Ovary (tissue), 10 donors: ENCODE measurements at places on chromosomes 16 and 17. TPM values are rescaled to one million over a fixed set of nuclear protein-coding genes. Genes with fewer than 3 reads are reported as not detected.

- H3K27me3 ChIP-seq: no peaks in the 10 kb centered on the region
- DNase-seq: no peak
- no peak overlapping the region for H3K4me3 ChIP-seq
- H3K27ac ChIP-seq: no peak overlapping the region
- no peaks in the 10 kb centered on the region for H3K4me1 ChIP-seq
- no peaks in the 10 kb centered on the region for H3K36me3 ChIP-seq
These were observed 176.6 kb upstream of the SDK2 start for GRCh38 chr17:73820686-73821448.

- no peaks in the 10 kb centered on the region for H3K36me3 ChIP-seq
- H3K27me3 ChIP-seq: no peaks in the 10 kb centered on the region
- no peaks in the 10 kb centered on the region for H3K4me1 ChIP-seq
- H3K4me3 ChIP-seq: no peak overlapping the region
These were observed 154.0 kb upstream of the HSBP1 start for GRCh38 chr16:83653785-83654184.

DNA sequence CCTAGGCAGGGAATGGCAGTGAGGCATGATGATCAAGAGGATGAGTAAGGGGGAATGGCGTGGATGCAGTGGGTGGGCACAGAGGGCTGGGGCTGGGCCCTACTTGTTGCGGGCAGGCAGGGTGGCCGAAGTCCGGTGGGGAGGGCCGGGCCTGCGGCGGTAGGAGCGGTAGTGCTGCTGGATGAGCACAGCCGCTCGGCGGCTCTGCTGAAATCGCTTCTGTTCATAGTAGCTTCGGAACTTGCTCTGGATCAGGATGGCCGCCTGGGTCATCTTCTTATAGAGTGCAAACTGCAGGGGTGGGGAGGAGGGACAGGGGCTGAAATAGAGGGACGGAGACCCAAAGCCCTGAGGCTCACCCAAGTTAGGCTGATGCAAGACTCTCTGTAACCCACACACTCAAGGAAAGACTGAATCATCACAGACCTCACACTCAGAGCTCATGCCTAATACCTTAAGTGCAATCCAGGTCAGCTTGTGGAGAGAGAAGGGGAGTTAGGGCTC, 1.5 kb upstream of the SPAG7 start:
- no peak for DNase-seq
- peak overlapping the region; percentile 81 for H3K4me3 ChIP-seq
- H3K4me1 ChIP-seq: peaks cover 8% of the 10 kb centered on the region
- no peak overlapping the region for H3K27ac ChIP-seq
- no peaks in the 10 kb centered on the region for H3K36me3 ChIP-seq

- H3K4me1 ChIP-seq: peaks cover 7% of the 10 kb centered on the region
- H3K27me3 ChIP-seq: no peaks in the 10 kb centered on the region
- no peaks in the 10 kb centered on the region for H3K36me3 ChIP-seq
These were observed 61.9 kb downstream of the ZFHX3 start for GRCh38 chr16:72985995-72986394.

SMG6 gene
- total RNA-seq: 33.8 TPM

GRCh38 chr17:57313097-57313835, 56.9 kb downstream of the MSI2 start:
- H3K4me3 ChIP-seq: no peak overlapping the region

DNA sequence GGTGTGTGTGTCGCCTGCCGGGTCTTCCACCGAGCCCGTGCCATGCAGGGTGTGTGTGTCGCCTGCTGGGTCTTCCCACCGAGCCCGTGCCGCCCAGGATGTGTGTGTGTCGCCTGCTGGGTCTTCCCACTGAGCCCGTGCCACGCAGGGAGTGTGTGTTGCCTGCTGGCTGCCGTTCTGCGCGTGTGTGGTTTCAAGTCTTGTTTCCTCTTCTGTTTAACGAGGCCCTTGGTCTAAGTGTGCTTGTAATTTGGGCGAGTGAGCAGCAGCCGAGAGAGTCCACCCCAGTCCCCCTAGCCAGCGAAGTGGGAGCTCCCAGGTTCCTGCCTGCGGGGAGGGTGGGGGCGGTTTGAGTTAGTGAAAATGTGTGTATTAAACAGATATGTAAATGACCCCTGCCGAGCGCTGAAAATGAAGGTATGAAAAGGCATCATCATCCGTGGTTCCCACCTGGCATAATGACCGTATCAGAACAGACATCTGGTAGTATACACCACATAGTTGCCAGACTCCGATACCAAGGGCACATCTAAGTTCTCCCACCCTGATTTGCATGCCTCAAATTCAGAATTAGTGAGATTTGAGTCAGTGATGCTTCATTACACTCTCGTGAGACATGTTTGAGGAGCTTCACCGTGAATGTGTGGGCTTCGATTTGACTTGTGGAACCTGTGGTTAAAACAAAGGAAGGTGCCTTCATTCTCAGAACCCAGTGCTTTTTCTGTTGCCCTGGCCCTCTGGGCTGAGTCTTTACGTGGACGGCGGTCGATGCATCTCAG, 114.5 kb upstream of the CHMP6 start:
- H3K4me3 ChIP-seq: no peak overlapping the region
- no peak for DNase-seq
- no peaks in the 10 kb centered on the region for H3K36me3 ChIP-seq
- no peaks in the 10 kb centered on the region for H3K4me1 ChIP-seq

ZFHX3 gene
- 12.6 TPM for total RNA-seq

HNF1B gene
- total RNA-seq: 0.60 TPM

SOX8 gene
- total RNA-seq: 0.43 TPM

- H3K4me3 ChIP-seq: no peak overlapping the region
- no peak overlapping the region for H3K27ac ChIP-seq
- no peaks in the 10 kb centered on the region for H3K27me3 ChIP-seq
These were observed 57.2 kb upstream of the CACNG3 start for GRCh38 chr16:24198807-24199533.

- H3K27me3 ChIP-seq: no peaks in the 10 kb centered on the region
- no peaks in the 10 kb centered on the region for H3K36me3 ChIP-seq
- no peak overlapping the region for H3K27ac ChIP-seq
- H3K4me1 ChIP-seq: no peaks in the 10 kb centered on the region
- no peak overlapping the region for H3K4me3 ChIP-seq
These were observed 174.3 kb downstream of the UTP18 start for GRCh38 chr17:51434434-51435170.

PNMT gene
- total RNA-seq: 1.3 TPM

FGF11 gene
- 4.2 TPM for total RNA-seq

ELAC2 gene
- total RNA-seq: 38.7 TPM

DNA sequence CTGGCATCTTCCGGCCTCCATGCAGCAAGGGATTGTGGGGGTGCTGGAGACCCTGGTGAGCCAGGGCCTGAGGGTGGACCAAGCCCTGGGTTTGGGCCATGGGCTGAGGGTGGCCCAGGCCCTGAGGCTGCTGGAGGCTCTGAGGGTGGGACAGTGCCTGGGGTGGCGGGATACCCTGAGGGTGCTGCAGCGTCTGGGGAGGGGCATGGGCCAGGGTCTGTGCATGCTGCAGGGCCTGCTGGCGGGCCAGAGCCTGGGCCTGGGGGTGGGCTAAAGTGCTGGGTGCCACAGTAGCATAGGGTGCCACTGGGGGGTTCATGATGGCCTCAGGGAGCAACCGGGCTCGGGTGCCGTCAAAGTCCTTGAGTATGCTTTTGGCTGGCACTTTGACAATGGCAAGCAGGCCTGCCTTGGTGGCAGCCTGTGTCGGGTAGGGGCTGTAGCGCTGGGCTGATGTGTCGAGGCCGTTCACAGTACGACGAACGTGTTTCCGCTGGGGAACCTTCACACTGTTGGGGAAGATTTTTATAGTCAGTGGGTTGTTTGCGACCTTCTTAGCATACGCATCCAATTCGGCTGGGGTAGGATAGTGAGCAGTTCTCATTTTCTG, 15.6 kb downstream of the TRAF4 start:
- DNase-seq: no peak
- H3K4me3 ChIP-seq: no peak overlapping the region

BICDL2 gene
- not detected for total RNA-seq

DNA sequence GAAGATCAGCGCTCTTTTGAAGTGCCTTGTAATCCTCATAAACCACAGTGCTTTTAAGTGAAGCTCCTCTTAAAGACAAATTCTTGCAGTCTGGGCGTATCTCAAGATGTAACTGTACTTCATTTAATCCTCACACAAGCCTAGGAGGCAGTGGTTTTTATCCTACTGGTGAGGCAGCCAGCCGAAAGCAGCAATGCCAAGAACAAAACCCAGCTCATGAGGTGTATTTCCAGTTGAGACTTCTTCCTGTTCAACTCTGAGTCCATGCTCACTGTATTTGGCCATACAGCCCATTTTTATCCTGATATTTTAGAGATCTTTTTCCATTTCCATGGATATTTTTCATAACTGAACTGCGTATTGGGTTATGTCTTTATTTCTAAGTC, 13.7 kb downstream of the CTRB2 start:
- H3K27ac ChIP-seq: no peak overlapping the region
- DNase-seq: no peak
- H3K4me3 ChIP-seq: no peak overlapping the region
- no peaks in the 10 kb centered on the region for H3K27me3 ChIP-seq

DNA sequence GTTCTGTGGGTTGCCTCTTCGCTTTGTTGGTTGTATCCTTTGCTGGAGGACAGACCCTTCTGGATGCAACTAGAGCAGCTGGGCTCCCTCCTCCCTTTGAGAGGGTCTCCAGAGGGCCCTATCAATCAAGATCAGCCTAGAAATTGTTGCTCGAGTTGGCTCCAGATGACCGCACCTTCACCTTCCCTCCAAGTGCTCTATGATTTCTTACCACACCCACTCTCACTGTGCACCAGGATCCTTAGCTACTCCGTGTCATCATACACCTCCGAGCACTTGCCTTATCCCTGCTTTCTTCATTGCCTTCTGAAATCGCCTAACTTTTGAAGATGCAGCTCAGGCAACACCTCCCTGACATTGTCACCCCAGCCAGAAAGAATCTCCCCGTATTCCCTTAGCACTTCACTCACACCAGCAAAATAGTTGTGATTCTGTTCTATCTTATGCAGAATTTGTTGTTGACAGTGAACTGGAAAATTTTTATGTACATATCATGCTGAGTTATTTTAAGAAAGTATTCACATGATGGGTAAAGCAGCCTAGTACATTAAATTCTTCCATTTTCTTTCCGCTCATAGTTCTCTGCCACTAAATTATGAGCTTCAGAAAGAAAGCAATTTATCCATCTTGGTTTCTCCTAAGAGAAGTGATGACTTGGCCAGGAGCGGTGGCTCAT, 52.9 kb downstream of the ABAT start:
- no peak overlapping the region for H3K27ac ChIP-seq
- no peaks in the 10 kb centered on the region for H3K4me1 ChIP-seq
- H3K36me3 ChIP-seq: no peaks in the 10 kb centered on the region
- no peak overlapping the region for H3K4me3 ChIP-seq
- no peaks in the 10 kb centered on the region for H3K27me3 ChIP-seq

GRCh38 chr17:40322358-40323315, 13.7 kb downstream of the RARA start:
- no peaks in the 10 kb centered on the region for H3K36me3 ChIP-seq
- H3K4me1 ChIP-seq: peaks cover 57% of the 10 kb centered on the region
- H3K27me3 ChIP-seq: no peaks in the 10 kb centered on the region
- H3K4me3 ChIP-seq: peak overlapping the region; percentile 24
- peak overlapping the region; percentile 77 for H3K27ac ChIP-seq

DNA sequence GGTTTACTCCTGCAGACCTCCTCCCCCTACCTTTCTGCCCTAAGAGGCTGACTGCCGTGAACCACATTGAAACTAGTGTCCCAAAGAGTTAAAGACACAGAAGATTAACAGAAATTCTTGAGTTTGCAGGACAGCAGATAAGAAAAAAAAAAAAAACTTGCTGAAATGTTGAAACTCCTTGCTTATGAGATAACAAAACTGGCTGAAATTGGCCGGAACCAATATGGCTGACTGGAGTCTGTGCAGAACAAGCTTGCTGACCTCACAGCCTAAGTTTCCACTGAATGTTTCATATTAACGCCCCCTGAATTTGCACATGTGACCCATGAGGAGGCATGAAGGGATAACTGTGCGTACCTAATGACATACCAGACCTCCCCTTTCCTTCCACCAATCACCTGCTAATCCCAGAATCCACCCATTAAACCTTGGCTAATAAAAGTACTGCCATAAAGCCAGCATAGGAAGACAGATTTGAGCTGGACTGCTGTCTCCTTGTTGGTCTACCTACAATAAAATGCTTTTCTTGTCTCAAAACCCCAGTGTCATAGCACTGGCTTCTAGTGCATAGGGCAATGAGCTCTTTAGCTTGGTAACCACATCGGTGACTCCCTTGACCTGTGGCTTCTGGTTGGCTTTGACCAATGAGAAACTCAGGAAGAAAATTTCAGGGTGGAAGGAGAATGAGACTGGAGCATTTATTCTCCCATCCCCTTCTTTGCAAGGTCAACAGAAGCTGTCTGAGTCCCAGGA, 80.1 kb downstream of the PMP22 start:
- no peaks in the 10 kb centered on the region for H3K36me3 ChIP-seq
- no peak for DNase-seq
- H3K27me3 ChIP-seq: no peaks in the 10 kb centered on the region
- H3K4me3 ChIP-seq: no peak overlapping the region
- H3K4me1 ChIP-seq: peaks cover 1% of the 10 kb centered on the region

GRCh38 chr16:72840631-72841381, 207.1 kb downstream of the ZFHX3 start:
- no peak for DNase-seq
- peaks cover 2% of the 10 kb centered on the region for H3K4me1 ChIP-seq
- H3K36me3 ChIP-seq: no peaks in the 10 kb centered on the region
- H3K4me3 ChIP-seq: no peak overlapping the region

GRCh38 chr17:40281663-40282062, 6.0 kb upstream of the CDC6 start:
- H3K36me3 ChIP-seq: no peaks in the 10 kb centered on the region
- no peak for DNase-seq
- H3K4me1 ChIP-seq: no peaks in the 10 kb centered on the region
- H3K27ac ChIP-seq: no peak overlapping the region
- H3K4me3 ChIP-seq: no peak overlapping the region
- no peaks in the 10 kb centered on the region for H3K27me3 ChIP-seq

CCL3 gene
- 5.3 TPM for total RNA-seq

GRCh38 chr17:72985882-72986720, 106.4 kb downstream of the SLC39A11 start:
- no peaks in the 10 kb centered on the region for H3K27me3 ChIP-seq
- DNase-seq: no peak
- H3K36me3 ChIP-seq: no peaks in the 10 kb centered on the region
- H3K4me1 ChIP-seq: no peaks in the 10 kb centered on the region
- H3K27ac ChIP-seq: no peak overlapping the region

DNA sequence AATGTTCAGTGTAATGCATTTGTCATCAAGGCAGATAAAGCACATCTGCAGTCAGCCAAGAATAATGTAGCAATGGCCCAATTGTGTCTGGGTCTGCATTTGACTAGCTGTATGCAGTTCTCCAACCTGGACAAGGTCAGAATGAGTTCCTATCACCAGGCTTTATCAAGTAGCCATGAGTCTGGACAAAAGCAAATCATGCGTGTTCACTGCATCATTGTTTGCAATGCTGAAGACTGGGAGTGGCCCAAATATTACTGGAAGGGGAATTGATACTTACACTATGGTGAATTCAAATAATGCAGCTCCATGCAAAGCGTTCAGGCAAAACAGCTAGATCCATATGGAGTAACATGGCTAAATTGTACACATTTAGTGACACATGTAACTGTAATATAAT, 250.9 kb downstream of the TOX3 start:
- H3K36me3 ChIP-seq: no peaks in the 10 kb centered on the region
- H3K4me1 ChIP-seq: no peaks in the 10 kb centered on the region
- no peak overlapping the region for H3K27ac ChIP-seq
